Aorta (tissue), 5 donors: ENCODE measurements at places on chromosomes 7 and 10.

DNA sequence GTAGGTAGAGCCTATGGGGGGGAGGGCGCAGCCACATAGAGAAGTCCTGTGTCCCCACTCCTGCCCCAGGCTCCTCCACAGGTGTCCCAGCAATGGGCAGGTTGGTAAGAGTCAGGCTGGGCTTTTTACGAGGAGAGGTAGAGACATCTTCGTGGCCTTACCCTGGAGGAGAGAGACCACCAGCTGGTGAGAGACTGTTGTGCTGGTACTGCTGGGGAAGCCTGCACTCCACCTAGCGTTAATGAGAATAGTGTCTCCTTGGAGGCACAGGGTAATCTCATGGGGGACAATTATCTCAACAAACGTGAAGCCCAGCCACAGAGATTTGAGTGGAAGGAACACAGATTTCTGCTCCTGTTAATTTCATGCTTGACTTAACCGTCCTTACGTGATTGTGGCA lies 29.5 kb upstream of the RASGEF1A start:
- H3K4me1 ChIP-seq, result no peaks in the 10 kb centered on the region
- no peaks in the 10 kb centered on the region for H3K27me3 ChIP-seq
- H3K27ac ChIP-seq, result no peak overlapping the region
- H3K4me3 ChIP-seq, result no peak overlapping the region
- H3K36me3 ChIP-seq, result no peaks in the 10 kb centered on the region

GRCh38 chr7:69564454-69565417 lies 33.5 kb upstream of the AUTS2 start:
- H3K4me1 ChIP-seq, result no peaks in the 10 kb centered on the region
- no peaks in the 10 kb centered on the region for H3K27me3 ChIP-seq
- no peaks in the 10 kb centered on the region for H3K36me3 ChIP-seq
- DNase-seq, result no peak
- H3K27ac ChIP-seq, result no peak overlapping the region

GRCh38 chr7:101943889-101944600 lies 126.6 kb downstream of the CUX1 start:
- no peaks in the 10 kb centered on the region for H3K36me3 ChIP-seq
- H3K27ac ChIP-seq, result no peak overlapping the region
- peaks cover 3% of the 10 kb centered on the region for H3K4me1 ChIP-seq
- no peaks in the 10 kb centered on the region for H3K27me3 ChIP-seq
- DNase-seq, result no peak

DNA sequence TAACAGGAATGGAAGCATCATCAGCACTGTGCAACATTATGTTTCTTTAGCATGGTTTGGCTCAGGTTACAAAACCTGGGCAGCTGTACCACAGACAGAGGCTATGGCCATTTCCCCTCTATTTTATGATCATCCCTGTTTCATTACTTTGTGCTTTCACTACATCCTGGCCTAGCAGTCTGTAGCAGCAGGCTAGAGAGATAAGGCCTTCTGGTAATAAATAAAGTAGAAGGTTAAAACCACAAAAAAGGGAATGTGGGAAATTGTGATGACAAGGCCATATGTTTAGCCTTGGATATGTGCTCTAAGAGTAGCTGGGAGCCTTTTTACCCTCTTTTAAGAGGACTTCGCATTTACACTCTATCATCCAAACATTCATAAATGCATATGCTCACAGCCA lies 266.2 kb upstream of the PHF14 start:
- no peaks in the 10 kb centered on the region for H3K27me3 ChIP-seq
- no peaks in the 10 kb centered on the region for H3K4me1 ChIP-seq
- DNase-seq, result no peak
- H3K4me3 ChIP-seq, result no peak overlapping the region

- no peaks in the 10 kb centered on the region for H3K4me1 ChIP-seq
- no peak overlapping the region for H3K4me3 ChIP-seq
- DNase-seq, result no peak
- H3K36me3 ChIP-seq, result no peaks in the 10 kb centered on the region
- no peaks in the 10 kb centered on the region for H3K27me3 ChIP-seq
Measured at GRCh38 chr10:63094881-63095280, 38.2 kb upstream of the NRBF2 start.

DNA sequence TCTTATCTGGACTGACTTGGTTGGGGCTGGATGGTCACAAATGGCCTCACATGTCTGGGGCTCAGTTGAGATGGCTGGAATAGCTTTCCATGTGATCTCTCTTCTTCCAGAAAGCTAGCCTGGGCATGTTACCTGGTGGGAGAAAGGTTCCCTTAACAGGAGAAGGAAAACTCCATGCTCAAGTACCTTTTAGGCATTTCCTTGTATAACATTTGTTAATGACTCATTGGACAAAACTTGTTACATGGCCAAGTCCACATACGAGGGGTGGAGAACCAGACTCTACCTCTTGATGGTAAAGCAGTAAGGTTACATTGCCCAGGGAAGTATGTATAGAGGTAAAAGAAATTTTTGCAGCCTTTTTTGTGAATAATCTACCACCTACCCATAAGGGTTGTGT lies 826.4 kb downstream of the LRMDA start:
- H3K36me3 ChIP-seq, result no peaks in the 10 kb centered on the region
- no peak overlapping the region for H3K27ac ChIP-seq
- H3K4me1 ChIP-seq, result no peaks in the 10 kb centered on the region
- DNase-seq, result no peak

- H3K27me3 ChIP-seq, result no peaks in the 10 kb centered on the region
- DNase-seq, result no peak
- no peak overlapping the region for H3K27ac ChIP-seq
- H3K4me1 ChIP-seq, result no peaks in the 10 kb centered on the region
- no peaks in the 10 kb centered on the region for H3K36me3 ChIP-seq
- H3K4me3 ChIP-seq, result no peak overlapping the region
Measured at GRCh38 chr7:108188724-108189123, 58.6 kb upstream of the LAMB4 start.

DNA sequence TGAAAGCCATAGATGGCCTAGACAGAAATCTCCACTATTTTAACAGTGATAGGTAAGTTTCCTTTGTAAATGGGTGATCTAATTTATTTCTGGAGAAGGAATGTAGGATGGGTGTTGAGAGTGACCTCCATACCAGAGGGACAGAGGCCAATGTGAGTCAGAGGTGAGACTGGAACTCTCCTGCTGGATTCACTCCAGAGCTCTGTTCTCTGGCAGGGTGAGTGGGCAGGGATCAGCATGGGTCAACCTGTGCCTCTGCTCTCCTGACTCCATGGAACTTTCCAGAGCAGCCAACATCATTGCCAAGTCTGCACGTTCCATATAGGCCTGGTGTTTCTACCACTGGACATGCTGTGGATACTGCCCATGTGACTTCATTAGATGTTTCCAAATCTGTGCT lies 11.4 kb downstream of the AKR1C3 start:
- no peak overlapping the region for H3K4me3 ChIP-seq
- H3K27ac ChIP-seq, result no peak overlapping the region
- H3K4me1 ChIP-seq, result no peaks in the 10 kb centered on the region
- no peaks in the 10 kb centered on the region for H3K27me3 ChIP-seq
- no peak for DNase-seq

GRCh38 chr10:30043476-30044270 lies 15.7 kb downstream of the JCAD start:
- no peak overlapping the region for H3K4me3 ChIP-seq
- peaks cover 2% of the 10 kb centered on the region for H3K36me3 ChIP-seq
- DNase-seq, result no peak
- no peaks in the 10 kb centered on the region for H3K27me3 ChIP-seq
- no peak overlapping the region for H3K27ac ChIP-seq

DNA sequence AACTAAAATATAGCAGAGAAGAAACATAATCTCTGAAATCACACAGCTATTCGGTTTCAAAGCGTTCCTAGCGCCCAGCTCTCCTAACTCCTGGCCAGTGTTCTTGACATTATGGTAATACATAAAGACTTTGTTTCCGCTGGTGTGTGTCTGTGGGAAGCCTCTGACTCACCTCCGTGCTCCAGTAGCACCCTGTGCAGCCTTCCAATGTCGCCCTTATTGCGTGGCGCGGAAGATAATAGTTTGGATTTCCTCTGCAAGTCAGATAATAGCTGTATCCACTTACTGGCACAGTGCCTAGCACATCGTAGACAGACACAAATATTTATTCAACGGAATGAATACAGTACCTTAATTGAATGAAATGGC lies 570 bp downstream of the BMS1 start:
- no peaks in the 10 kb centered on the region for H3K4me1 ChIP-seq
- no peak overlapping the region for H3K27ac ChIP-seq
- H3K27me3 ChIP-seq, result no peaks in the 10 kb centered on the region
- H3K36me3 ChIP-seq, result no peaks in the 10 kb centered on the region

- no peak overlapping the region for H3K4me3 ChIP-seq
- H3K4me1 ChIP-seq, result peaks cover 6% of the 10 kb centered on the region
- no peak for DNase-seq
- no peaks in the 10 kb centered on the region for H3K36me3 ChIP-seq
- H3K27ac ChIP-seq, result no peak overlapping the region
Measured at GRCh38 chr7:95102662-95103061, 195.3 kb downstream of the PPP1R9A start.

- H3K4me3 ChIP-seq, result no peak overlapping the region
- DNase-seq, result no peak
- H3K36me3 ChIP-seq, result peaks cover 2% of the 10 kb centered on the region
- no peak overlapping the region for H3K27ac ChIP-seq
- no peaks in the 10 kb centered on the region for H3K27me3 ChIP-seq
Measured at GRCh38 chr10:114810926-114811325, 10.7 kb upstream of the FHIP2A start.
